Amniotic epithelial cell (primary cell): ENCODE measurements at places on chromosomes 1 and 21.

DNA sequence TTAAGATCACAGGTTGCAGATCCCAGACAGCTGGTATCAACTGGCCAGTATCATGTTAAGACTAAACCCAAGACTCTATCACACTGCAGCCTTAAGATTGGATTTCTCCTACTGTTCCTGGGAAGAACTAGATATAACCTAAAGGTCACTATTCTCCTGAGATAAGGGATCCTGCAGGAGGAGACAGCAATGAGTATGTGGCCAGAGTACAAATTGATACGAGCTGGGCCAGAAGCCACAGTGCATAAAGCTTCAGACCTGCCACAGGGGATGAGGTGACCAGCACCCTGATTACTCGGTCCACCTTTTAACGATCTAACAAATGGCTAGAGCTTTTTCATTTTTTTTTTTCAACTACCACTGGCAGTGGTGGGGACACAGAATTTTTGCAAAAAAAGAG is 31.0 kb downstream of the HSD3B1 start:
- no peak for DNase-seq

DNA sequence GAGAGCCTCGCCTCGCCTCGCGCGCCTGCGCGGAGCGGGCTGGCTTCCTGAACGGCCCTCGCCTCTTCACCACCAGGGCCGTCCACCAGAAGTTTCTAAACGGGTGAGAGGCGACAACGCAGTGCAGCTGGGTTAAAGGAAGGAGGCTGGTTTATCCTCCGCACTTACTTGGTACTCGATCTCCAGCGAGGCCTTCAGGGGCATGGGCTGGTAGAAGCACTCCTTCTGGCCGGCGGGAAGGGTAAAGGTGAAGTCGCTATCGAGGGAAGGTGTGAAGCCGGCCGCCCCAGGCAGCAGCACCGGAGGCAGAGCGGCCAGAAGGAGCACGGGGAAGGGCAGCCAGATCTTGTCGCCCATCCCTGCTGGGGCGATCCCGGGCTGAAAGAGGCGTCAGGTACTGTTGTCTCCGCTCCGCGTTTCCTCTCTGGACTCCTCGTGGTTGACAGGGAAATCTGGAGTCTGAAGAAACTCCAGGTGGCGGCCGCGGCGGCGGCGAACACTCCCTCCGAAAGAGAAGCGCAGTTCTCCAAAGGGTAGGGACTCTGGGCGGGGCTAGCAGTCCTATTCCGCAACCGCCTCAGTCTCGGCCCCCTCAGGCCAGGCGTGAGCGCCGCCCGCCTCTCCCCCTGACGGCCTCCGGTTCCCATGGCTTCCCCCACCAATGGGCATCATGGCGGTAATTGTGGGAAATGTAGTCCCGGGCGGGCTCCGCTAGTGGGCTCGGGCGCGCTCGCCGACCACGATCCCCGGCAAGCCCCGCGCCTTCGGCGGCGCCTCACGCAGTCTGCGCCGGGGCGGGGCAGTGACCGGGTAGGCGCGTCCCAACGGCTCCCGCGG is at the start of gene TMED5:
TMED5 (minus strand) TSS at position 528 of the 837 bp plus-strand sequence; CDS start at position 357, 171 bp downstream.
- DNase-seq: peak; percentile 98

DNA sequence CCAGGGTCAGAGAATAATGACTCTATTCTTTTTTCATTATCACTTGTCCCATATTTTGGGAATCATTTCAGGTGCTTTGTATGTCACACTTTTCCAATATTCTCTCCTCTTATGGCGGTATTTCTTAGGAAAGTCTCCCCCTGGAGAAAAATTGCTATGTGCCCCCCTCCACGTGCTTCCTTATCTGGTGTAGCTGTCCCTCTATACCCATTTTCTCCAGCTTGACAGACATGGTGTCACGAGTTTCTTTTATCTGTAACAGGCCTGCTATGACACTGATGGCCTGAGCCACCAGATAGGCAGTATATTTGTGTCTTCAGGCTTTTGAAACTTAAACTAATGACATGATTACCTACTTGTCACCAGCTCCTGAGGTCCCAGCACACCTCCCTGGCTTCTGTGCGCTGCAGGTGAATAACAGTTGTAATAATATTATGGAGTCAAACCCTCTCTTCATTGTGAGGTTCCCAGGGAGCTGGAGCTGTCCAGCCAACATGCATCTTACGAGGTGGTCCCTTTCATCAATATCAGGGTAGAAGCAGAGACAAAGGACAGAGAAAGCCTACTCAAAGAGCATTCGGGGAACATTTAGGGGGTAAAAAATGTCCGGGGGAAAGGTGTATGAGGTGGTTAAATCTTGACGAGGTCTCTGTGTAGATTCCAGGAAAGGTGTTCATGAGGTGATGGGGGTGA is 71.2 kb upstream of the DUSP10 start:
- DNase-seq: no peak

GRCh38 chr1:162353078-162353477 is 23.6 kb downstream of the SPATA46 start:
- DNase-seq: no peak

DNA sequence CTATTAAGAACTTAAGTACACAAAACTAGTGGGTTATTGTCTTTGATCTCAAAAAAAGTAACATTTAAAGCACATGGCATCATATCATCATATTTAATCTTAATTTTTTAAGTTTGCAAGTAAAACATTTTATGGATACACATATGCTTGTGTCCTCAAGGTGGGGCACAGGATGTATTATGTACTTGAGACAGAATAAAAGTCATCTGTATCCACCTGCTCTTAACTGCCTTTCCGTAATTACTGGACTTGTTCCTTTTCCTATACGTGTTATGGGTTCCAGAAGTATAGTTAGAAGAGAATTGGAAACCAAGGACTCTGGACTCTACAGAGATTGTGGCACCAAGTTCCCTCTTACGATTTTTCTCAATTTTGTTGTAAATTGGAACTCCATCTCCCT is 79.4 kb downstream of the FCRL5 start:
- no peak for DNase-seq

DNA sequence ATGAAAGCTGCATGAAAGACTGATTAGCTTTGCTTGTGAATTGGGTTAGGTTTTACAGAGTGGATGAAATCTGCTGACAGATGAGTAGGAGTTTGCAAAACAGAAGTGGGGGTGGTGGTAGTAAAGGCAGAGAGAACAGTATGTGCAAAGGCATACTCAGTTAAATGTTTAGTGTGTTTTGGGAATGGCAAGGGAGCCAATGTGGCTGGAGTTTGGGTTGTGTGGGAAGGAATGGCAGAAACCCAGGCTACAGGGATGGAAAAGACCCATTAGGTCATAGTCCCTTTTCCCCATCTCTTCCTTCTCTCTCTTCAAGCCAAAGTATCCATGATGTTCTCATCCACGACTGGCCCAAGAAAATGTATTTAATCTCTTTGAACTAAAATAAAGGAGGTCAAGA is 362.2 kb upstream of the LYPLAL1 start:
- DNase-seq: peak; percentile 51

- peak; percentile 55 for DNase-seq
These were observed 20.7 kb upstream of the CYP2J2 start for GRCh38 chr1:59947047-59947938.

DNA sequence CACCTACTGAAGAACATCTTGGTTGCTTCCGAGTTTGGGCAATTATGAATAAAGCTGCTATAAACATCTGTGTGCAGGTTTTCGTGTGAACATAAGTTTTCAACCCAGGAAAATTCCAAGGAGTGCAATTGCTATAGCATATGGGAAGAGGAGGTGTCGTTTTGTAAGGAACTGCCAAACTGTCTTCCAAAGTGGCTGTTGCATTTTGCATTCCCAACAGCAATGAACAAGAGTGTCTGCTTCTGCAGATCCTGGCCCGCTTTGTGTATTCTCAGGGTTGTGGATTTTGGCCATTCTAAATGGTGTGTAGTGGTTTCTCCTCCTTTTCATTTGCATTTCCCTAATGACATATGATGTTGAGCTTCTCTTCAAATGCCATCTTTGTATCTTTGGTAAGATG is 23.8 kb downstream of the GNG4 start:
- DNase-seq: no peak

- no peak for DNase-seq
These were observed 37.6 kb downstream of the FCRL2 start for GRCh38 chr1:157739229-157739901.

GRCh38 chr1:12087797-12088314 is 24.8 kb downstream of the TNFRSF8 start:
- DNase-seq: no peak

- DNase-seq: no peak
These were observed 230.8 kb downstream of the PAPPA2 start for GRCh38 chr1:176693697-176694329.

- no peak for DNase-seq
These were observed 568.8 kb downstream of the AJAP1 start for GRCh38 chr1:5223206-5223605.

DNA sequence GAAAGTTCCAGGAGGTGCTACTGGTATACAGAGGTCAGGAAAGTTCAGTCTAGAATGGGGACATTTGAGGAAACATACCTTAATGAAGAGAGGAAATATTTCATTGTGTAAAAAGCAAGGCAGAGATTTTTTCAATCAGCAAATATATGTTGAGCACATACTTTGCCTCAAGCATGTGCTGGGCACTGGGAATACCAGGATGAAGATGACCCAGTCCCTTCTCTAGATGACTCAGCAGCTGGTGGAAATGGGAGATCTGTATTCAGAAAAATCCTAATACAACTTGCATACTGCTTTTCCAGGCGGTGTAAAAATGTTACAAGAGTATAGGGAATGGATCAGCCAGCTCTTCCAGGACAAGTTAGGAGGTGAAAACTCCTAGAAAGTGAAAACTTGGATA is 229.3 kb downstream of the FGGY start:
- no peak for DNase-seq

GRCh38 chr1:50214717-50215116 is 106.0 kb downstream of the ELAVL4 start:
- DNase-seq: no peak

DNA sequence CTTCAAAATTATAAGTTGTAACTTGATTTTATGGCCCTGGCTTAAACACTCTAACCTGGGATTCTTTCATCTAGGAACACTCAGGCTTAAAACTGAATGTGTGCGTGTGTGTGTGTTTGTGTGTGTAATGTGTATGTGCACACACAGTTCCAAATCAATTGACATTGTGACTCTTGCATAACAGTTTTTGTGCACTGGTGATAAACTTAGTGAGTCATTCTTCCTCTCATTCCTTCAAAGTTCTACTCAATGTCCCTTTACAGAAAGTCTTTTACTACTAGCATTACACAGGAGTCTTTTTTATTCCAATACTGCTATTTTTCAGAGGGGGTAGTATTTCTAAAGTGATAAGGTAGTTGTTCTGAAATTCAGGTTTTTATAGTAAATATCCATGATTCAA is 943.6 kb downstream of the KCNT2 start:
- peak; percentile 15 for DNase-seq

GRCh38 chr1:22838965-22839364 is 128.3 kb downstream of the EPHB2 start:
- DNase-seq: no peak

DNA sequence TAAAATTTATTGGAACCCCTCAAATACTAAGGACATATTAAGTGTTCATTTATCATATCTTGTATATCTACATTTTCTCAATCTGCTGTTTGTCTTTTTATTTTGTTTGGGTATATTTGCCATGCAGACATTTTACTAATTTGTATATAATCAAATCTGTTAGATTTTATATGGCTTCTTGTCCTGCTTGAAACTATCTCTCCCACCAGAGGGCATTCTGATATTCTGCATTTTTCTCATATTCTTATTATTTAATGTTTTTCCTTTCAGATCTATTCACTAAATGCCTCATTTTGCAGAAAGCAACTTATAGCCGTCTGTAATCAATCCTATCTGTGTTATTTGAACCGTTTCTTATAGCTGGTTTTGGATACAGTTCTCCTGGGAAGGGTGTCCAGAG is 745.5 kb downstream of the LRRIQ3 start:
- DNase-seq: no peak

GRCh38 chr1:225445639-225446594 is 18.1 kb upstream of the LBR start:
- DNase-seq: no peak

GRCh38 chr1:114022877-114023276 is 43.6 kb downstream of the OLFML3 start:
- DNase-seq: no peak

GRCh38 chr1:119275145-119276134 is 93.1 kb upstream of the HAO2 start:
- DNase-seq: peak; percentile 62

DNA sequence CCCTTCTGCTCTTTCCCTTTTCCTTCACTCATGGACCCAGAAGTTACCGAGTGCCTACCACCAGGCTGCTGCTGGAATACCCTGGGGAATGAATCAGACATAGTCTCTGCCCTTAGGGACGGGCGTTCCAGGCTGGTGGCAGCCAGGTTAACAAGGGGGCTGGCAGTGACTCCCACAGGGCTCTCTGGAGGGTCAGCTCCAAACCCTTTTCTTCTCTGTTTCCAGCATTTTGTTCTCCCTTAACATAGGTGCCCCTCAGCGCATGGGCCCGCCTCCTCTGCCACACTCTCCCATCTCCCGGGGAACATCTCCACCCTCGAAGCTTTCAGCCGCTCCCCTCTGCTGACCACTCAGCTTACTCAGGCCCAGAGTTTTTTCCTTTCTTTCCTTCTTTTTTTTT is 62.9 kb upstream of the LRP8 start:
- DNase-seq: no peak

GRCh38 chr1:237858992-237859391 is 31.7 kb downstream of the ZP4 start:
- no peak for DNase-seq

GRCh38 chr1:107135463-107135862 is 5.4 kb upstream of the NTNG1 start:
- peak; percentile 7 for DNase-seq

GRCh38 chr1:233393084-233393840 is 65.7 kb downstream of the MAP3K21 start:
- DNase-seq: no peak

- DNase-seq: no peak
These were observed 61.4 kb downstream of the RNASEL start for GRCh38 chr1:182527680-182528079.

- peak; percentile 74 for DNase-seq
These were observed 102.6 kb downstream of the APP start for GRCh38 chr21:26067836-26068594.

DNA sequence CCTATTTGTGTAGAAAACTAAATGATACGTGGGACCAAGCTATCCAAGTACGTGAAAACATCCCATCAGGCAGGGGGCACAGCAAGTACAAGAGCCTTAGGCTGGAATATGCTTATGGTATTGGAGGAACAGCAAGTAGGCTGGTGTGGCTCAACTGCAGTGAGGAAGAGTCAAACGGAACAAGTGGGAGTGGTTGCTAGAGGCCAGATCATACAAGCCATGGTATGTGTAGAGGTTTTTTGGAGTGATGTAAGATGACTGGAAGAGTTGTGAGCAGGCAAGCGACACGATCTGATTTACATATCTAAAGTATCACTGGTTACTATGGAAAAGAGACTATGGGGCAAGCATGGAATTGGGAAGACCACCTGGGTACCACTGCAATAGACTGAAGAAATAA is 27.8 kb downstream of the ELK4 start:
- no peak for DNase-seq

DNA sequence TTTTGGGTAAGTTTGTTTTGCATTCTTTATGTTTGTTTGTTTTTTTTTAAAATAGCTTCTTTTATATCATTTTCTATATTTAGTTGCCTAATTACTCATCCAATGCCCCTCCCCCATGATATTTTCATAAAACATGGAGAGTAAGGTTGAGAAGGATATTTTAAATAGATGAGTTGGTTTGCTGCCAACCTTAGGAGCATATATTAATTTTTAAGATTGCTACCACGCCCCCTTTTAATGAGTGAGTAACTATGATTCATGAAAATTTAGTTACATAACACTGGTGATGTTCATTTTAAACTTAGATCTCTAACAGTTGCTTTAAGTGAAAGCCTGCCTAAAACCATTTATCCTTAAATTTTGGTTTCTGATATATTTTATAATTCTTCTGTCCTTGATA is 18.7 kb downstream of the TMEM50A start:
- DNase-seq: no peak

- no peak for DNase-seq
These were observed 10.6 kb downstream of the TRIT1 start for GRCh38 chr1:39872698-39873097.
